ENCODE measurements at places on chromosomes 7 and 10. TPM values are rescaled to one million over a fixed set of nuclear protein-coding genes. Genes with fewer than 3 reads are reported as not detected.

Gene CRHR2
- 1.6 TPM for total RNA-seq

Gene ZNF735
- total RNA-seq: not detected

Gene BICC1
- 5.8 TPM for total RNA-seq

Gene PLXNA4
- 50.3 TPM for total RNA-seq

Gene TAC1
- total RNA-seq: 89.5 TPM

Gene HTR5A
- total RNA-seq: 2.5 TPM

Gene FXYD4
- not detected for total RNA-seq

Gene TLX1
- total RNA-seq: not detected

Gene MOGAT3
- not detected for total RNA-seq

Gene TMEM270
- total RNA-seq: not detected

Gene PDE1C
- total RNA-seq: 19.6 TPM

Gene SFTPD
- total RNA-seq: 2.1 TPM

Gene TFPI2
- total RNA-seq: 0.92 TPM

Gene ZNF316
- total RNA-seq: 17.3 TPM

Gene BTBD16
- not detected for total RNA-seq

Gene SPDYE5
- total RNA-seq: not detected

Gene MXI1
- total RNA-seq: 52.4 TPM

Gene CCDC146
- total RNA-seq: 19.1 TPM

Gene TMEM178B
- 126 TPM for total RNA-seq

Data from diencephalon (tissue), 1 donor.